Activated T-cell treated with anti-CD3 and anti-CD28 coated beads for 48 hours (primary cell): ENCODE measurements at places on chromosomes 5 and 9.

- no peak for DNase-seq
These were observed 118.7 kb downstream of the NDUFS4 start for GRCh38 chr5:53678981-53679660.

GRCh38 chr9:119009249-119009648, 360.0 kb downstream of the BRINP1 start:
- no peak for DNase-seq

DNA sequence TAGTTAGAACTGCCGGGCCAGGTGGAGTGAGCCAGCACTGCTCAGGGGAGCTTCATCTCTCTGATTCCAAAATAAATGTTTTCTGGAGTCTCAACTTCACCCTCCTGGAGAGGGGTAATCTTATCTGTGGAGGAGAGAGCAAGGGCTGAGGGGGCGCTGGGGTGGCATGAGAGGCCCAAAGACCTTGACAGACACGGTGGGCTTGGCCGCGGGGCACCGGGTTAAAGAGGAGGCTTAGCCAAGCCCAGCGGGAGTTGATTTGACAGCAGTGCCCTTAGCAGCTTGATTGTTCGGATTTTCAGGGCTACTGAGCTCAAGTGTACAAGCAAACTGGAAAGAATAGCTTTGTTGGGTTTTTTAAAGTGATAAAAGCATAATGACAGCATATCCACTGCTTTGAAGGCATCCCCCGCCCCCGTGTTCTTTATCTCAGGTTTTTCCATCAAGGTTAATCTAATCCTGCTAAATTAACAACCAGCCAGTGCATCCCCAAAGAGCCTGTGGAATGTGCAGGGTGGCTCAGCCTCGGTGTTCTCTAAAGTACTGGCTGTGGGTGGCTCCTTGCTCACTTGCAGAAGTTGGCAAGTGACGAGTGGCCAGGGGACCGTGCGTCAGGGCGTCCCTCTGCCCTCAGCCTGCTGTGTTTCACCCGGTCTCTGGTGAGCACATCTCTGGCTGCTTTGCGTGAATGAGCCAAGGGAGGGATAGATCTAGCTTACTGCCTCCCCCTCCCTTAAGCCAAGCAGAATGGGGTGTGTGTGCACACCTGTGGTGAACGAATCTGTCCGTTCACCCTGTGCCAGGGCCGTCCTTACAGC, 5.5 kb downstream of the QRFP start:
- no peak for DNase-seq

GRCh38 chr5:14669415-14669814, 4.9 kb downstream of the OTULIN start:
- no peak for DNase-seq
